ENCODE measurements at places on chromosomes 7 and 10.

DNA sequence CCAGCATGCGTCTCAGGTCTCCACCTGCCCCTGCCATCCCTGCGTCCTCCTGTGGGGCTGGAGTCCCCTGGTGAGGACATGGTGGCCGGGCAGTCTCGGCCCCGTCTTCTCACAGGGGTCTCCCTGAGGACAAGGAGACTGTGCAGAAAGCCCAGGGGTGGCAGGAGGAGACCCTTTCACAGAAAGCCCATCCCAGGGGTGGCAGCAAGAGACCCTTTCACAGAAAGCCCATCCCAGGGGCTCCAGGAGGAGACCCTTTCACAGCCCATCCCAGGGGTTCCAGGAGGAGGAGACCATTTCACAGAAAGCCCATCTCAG is 14.8 kb upstream of the CHST12 start:
- DNase-seq = no peak

DNA sequence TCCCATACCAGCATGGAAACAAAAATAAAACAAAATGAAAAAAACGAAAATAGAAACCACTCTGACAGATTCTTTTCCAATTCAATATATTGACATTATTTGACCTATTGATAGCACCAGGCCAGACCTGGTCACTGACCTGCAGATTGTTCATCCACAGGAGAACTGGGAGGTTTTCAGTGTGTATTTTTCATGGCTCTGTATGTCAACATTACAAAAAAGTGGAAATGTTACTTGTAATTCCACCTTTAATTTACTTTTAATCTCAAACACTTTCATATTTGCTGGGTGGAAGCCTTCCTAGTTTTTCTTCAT is 2.9 kb downstream of the HKDC1 start:
- no peak for DNase-seq

- peak; percentile 8 for DNase-seq
Measured at GRCh38 chr10:127798111-127798510, 61.1 kb downstream of the FOXI2 start.

DNA sequence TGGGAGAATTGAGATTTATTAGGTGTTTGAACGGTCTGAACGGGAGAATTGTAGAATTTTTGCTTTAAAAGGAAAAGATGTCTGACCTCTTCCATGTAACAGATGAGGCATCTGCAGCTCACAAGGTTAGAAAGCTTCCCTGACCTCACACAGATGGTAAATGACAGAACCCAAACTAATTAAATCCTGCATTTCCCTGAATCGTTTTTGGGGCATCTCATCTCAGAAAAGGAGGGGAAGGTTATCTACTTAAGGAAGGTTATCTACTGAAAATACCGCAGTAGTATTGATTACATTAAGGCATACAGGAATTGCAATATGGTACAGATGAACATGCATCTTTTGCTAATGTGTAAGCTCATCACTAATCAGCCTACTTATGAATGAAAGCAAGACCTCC is 278.3 kb downstream of the CCDC3 start:
- no peak for DNase-seq

GRCh38 chr7:101608772-101609713 is 20.1 kb downstream of the MYL10 start:
- DNase-seq = no peak

DNA sequence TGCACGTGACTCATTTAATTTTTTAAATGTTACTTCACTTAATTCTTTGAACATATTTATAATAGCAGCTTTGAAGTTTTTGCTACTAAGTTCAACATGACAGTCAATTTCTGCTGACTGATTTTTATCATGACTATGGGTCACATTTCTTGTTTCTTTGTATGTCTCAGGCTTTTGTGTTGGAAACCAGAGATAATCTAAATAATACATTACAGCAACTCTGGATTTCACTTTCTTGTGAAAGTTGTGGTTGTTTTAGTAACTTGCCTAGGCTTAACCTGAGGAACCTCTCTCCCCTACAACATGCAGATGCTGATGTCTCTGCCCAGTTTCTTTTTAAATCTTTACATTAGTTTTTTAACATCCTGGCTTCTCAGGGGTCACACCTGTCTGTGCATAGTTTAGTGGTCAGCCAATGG is 180.8 kb downstream of the CCDC71L start:
- no peak for DNase-seq

DNA sequence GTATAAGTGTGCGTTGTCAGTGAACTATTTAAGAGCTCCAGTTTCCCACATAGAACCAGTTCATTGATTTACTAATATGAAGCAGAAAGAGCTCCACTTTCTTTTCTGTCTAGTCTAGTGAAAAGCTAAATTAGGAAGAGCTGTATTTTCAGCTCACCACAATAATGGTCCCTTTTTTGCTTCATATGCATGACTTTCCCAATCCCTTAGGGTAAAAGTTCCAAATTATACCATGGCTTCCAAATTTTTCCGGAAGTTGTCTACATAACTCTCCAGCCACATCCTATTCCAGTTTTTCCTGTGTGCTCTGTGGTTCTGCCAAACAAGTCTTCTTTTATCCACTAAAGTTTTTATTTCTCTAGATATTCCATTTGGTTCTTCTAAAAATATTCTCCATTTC is 685.2 kb downstream of the REEP3 start:
- DNase-seq = no peak

GRCh38 chr7:17929647-17930395 is 10.5 kb downstream of the SNX13 start:
- no peak for DNase-seq

- no peak for DNase-seq
Measured at GRCh38 chr10:96967847-96968246, 135.7 kb downstream of the LCOR start.

GRCh38 chr7:155543011-155543876 is 3.1 kb downstream of the CNPY1 start:
- no peak for DNase-seq

- DNase-seq = no peak
Measured at GRCh38 chr7:106521541-106521940, 139.4 kb downstream of the CCDC71L start.

GRCh38 chr7:18754766-18755165 is 259.2 kb downstream of the HDAC9 start:
- DNase-seq = no peak

- DNase-seq = no peak
Measured at GRCh38 chr10:102167861-102168260, 15.7 kb downstream of the NOLC1 start.

Measured in heart right ventricle (tissue), 16 donors.